ENCODE measurements at places on chromosomes 16 and 17.
A peak's percentile ranks its signal among the peaks of the same experiment; 100 is the strongest.

GRCh38 chr17:54968988-54969332, 395 bp downstream of the STXBP4 start:
- DNase-seq = no peak

GRCh38 chr16:89375021-89375420, 115.3 kb downstream of the ANKRD11 start:
- peak; percentile 57 for DNase-seq

DNA sequence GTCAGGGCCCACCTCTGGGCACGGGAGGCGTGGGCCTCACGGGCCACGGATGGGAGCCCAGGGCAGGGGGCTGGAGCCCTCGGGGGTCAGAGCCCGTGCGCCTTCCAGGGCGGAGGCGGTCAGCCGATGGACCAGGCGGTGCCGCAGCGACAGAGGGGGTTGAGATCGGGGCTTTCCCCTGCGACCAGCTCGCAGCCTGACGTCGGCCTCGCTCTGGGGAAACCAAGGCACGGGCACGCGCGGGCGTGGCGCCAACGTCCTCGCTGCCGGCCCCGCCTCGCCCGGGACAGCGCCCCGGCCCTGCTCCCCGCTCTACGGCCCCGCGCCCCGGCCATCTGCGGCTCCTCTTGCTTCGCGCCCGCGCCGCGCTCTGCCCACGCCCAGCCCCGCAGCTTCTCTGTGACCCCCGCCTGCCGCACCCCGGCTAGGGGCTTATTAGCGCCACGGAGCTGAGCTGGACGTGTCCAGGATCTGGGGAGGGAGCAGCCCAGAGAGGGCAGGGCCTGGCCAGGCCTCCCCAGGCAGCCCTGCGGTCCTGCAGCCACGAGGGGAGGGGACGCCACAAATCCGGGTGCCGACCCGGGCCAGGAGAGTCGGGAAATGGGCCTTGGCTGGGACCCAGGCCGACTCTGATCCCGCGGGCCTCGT, 13.5 kb downstream of the ACTG1 start:
- DNase-seq = no peak

DNA sequence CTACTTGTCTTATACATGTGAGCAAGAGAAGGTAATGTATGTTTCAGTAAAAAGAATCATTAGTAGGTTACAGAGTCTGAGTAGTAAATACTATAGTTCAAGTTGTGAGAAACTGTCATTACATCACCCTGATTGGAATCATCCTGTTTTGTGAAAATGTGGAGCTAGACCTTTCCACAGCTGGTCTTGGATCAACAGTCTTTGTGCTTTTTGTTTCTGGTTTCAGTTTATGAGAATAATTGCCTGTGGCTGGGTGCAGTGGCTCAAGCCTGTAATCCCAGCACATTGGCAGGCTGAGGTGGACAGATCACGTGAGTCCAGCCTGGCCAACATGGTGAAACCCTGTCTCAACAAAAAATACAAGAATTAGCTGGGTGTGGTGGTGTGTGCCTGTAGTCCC, 19.7 kb upstream of the SHISA9 start:
- DNase-seq = no peak

DNA sequence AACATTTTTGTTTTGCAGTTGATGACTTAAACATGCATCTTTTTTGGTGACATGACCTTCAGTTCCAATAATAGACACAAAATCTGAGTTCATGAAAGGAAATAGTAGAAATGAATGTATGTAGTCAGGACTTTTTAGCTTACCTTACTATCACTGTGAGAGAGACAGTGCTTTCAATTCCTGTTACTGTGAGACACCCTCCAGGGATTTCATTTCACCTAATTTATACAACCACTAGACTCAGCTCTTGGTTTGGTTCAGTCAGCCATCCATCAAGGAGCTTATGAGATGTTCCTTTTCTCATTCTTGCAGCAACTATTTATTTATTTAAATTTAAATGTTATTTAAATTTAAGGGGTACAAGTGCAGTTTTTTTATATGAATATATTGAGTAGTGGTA, 77.9 kb downstream of the MAP2K4 start:
- DNase-seq = no peak

Measured in retina (tissue), 1 donor.